Cerebellum (tissue), 4 donors: ENCODE measurements at places on chromosomes 7 and 10.

- DNase-seq = no peak
Observed at GRCh38 chr10:49627644-49628247, 13.9 kb downstream of the CHAT start.

DNA sequence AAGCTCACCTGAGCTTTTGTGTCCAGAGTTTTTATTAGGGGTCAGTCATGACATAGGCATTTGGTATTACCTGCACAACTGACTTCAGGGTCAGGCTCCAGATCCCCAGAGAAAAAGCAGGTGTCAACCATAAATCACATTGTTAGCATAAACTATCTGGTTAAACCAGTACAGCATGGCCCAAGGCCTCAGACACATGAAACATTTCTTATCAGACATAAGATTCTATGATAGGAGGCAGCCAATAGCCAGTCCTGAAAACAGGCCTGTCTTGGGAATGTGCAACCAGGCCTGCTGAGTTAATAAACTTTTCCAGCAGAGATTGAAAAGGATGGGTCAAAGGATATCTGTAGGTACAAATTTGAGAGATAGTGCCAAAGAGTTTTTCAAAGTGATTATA is 116.1 kb downstream of the TPST1 start:
- DNase-seq = no peak

DNA sequence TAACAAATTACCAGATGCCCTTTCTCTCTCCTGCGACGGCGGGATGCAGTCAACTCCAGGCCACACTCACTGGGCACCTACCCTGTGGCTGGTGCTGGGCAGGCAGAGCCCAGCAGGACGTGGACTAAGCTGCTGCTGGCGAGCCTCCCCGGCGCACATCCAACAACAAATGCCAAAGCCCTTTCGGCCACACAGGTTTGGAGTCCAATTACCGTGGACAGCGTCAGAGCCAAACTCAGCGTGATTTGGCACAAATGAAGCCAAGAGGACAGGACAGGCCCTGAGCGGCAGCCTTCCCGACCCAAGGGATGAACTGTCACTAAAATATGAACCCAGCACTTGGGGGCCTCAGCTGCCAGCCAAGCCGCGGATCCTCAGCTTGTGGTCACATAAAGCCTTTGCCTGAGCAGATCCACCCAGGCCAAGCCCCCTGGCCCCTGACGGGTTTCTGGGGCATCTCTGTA is 28.4 kb downstream of the DAGLB start:
- peak; percentile 93 for DNase-seq

DNA sequence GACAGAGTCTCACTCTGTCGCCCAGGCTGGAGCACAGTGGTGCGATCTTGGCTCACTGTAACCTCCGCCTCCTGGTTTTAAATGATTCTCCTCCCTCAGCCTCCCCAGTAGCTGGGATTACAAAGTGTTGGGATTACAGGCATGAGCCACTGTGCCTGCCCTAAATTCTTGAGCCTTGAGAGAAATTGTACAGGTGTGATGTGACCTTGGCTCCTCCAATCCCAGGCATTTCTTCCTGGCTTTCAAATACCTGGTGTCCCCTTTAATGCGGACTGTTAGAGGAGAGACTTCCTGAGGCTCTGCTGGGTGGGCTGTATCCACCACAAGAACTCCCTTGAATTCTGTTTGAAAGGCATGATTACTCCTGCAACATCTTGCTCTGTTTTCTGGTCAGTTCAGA is 15.0 kb downstream of the MORN4 start:
- no peak for DNase-seq

DNA sequence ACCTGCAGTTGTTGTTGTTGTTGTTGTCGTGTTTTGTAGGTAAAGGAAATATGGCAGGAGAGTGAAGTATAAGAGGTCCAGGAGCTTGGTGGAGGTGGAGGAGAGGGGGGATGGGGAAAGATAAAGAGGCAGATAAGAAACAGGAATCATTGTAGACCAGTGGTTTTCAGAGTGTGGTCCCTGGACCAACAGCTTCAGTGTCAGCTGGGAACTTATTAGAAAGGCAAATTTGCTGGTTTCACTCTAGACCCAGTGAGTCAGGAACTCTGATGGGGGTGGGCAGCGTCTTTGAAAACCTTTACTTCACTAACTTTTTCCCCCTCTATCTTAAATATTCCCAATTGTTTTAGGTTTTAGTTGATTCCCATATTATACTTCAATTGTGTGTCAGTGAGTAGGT is 241.5 kb downstream of the AUTS2 start:
- DNase-seq = no peak

DNA sequence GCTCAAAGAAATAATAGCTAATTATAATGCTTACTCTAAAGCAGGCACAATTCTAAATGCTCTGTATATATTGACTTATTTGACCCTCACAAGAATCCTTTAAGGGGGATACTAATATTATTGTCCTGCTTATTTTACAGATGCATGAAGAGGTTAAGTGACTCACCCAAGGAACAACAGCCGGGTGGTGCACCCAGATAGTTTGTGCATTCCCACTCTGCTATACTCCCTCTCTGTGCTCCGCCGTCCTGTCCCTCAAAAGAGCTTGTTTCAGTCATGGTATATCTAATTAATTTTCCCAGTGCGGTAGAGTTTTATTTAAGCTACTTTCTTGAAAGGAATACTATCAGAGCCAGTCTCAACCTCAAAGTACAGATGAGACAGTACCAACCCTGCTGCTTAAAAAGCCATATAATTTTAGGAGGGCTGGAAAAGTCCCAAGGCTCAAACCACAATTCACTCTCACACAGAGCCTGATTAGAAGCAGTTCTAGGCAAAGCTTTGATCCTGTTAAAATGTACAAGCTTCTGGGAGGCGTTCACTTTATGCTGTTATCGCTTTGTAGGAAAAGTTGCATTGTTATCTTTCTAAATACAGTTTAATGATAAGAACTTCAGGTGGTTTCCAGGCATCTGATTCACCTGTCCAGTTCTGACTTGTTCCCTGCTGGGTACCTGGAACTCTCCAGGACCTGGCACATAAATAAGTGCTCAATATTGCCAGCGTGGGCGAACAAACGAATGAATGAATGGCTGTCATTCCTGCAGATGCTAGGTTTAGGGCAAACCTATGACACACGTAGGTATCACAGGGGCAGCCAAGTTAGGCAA is 261.5 kb upstream of the KLF14 start:
- DNase-seq = no peak

DNA sequence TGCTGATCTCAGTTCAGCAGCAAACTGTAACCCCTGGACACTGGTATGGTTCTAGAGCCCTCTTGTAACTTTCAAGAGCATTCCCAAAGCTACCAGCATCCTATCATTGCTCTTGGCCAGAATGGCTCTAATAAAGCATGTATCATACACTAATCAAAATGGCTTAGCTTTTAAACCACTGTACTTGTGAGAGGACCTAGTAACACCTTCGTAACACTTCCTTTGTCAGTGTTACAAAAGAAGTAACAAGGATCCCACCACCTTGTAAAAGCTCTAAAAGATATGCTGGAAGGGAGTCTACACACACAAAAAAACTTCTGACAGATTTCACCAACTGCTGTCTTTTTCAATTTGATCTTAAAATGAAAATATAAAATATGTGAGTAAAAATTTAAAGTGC is 144.7 kb downstream of the ALOX5 start:
- DNase-seq = no peak

DNA sequence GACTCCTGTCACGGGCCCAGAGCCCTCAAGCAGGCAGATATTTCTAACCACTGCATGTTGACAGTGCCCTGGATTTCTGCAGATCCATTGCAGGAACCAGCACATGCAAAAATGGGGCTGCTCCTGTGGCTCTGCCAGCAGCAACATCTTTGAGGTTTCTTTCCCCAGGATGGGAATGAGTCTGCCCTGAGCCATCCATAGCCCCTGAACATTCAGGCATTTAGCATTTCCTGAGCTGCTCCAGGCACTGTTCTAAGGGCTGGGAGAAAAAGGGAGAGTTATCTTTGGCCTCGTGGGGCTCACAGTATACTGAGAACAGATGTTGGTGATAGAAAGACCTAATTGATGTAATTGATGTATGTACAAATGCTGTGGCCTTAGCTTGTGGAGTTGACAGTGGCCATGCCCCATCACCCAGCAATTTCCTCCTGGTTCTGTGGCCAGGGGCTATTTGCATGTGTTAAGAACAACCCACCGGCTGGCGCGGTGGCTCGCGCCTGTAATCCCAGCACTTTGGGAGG is 66.0 kb upstream of the LRRC4 start:
- no peak for DNase-seq

DNA sequence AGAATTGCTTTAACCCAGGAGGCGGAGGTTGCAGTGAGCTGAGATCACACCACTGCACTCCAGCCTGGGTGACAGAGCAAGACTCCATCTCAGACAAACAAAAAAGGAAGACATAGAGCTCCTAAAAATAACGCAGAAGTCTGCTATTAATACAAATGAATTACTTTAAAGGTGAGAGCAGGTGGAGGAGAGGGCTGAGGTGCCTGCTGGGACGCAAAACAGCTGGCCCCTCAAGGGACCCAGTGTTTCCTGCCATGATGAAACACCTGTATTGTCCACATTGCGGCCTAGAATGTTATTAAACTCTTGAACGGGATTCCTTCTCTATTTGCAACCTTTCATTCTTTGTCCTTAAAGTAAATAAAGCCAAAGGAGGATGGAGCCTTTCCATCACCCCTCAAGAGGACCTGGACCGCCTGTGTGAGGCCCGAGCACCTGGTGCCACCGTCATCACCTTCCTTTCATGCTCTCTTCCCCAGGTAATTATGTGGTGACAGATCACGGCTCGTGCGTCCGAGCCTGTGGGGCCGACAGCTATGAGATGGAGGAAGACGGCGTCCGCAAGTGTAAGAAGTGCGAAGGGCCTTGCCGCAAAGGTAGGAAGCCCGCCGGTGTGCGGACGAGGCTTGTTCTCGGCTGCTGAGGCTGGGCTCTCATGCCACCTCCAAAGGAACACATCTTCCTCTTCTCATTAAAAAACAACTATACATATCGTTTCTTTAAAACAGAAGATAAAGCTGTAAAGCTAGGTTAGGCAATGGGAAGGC is 136.7 kb downstream of the EGFR start:
- DNase-seq = no peak

DNA sequence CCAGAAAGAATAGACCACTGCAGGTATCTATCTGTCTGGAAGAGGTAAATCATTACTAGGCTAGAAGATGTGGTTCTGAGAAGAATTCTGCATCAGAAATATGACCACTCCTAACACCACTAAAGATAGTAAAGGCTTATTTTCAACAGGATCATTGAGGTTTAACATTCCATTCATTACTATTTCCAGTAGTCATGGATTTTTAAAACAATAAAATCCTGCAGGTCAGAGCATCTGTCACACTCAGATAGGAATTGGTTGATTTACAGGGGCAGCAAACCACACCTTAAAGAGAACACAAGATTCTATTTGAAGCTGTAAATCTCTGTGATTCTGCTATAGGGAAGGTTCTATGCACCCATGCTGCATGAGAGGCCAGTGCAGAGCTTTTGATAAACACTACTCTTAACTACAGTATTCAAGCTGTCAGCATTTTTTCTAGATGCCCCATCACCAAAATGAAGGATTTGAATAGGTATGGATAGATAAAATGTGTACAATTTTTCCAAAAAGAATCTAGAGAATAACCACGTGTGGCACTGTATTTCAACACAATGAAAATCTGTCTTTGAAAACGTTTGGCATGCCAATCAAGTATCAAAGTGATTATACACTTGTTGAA is 14.6 kb downstream of the LRRC17 start:
- DNase-seq = no peak

DNA sequence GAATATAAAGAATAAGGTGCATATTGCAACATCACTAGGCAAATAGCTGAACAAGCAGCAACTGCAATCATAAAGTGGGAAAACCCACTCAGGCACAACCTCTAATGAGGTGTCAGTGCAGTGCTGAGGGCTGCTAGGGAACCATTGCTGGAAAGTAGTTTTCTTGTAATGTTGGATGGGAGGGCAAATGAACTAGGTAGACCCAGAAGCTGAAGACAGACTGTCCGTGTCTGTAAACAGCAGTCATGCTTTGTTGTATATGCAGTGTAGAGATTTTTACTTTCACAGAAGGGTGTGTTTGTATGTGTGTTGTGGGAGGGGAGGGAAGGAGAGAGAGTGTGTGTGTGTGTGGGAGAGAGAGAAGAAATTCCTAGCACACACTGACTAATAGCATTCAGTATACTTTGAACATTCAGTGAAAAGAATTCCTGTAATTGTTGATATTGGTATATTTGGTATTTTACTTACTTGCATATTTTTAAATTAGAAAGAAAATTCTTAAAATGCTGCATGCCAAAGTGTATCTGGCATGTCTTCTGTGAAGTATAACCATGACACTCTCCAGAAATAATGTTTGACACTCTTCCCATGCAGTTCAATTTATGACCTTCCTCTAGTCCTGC is 28.8 kb downstream of the ITGB8 start:
- DNase-seq = no peak

GRCh38 chr10:74058071-74058470 is 60.2 kb downstream of the VCL start:
- peak; percentile 7 for DNase-seq

DNA sequence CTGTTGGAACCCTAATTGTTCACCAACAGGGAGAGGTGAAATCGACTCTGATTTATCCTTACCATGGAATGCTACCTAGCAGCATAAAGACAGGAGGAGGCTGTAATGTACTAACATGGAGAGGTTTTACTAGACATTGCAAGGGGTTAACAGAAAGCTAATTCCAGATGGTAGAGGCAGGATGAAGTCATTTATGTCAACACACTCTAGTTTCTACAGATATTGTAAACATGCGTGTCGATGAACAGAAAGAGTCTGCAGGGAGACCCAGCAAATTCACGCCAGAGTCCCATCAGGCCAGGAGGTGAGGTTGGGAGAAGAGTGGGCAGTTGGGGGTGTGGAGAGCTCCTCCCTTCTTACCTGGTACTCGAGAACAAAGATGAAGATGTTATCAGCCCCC is 7.0 kb downstream of the NPC1L1 start:
- no peak for DNase-seq

DNA sequence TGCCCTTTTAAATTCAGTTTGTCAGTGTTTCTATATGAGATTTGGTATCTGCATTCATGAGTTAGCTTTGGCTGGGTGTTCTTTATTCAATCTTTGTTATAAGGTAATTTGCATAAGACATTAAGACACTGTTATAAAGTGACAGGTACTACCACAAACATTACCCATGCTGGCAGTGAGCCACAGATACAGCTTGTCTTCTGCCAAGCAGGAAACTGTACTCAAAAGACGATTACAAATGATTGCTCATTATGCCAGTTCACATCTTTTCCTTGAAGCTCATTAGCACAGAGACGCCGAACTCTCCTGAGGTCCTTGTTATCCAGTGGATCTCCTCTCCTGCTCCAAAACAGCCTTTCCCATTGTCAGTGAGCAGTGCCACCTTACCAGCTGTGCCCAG is 30.4 kb downstream of the AMPH start:
- DNase-seq = no peak

GRCh38 chr10:96714031-96714590 is 6.2 kb downstream of the PIK3AP1 start:
- DNase-seq = no peak

GRCh38 chr10:30935078-30935477 is 96.6 kb downstream of the ZNF438 start:
- no peak for DNase-seq

DNA sequence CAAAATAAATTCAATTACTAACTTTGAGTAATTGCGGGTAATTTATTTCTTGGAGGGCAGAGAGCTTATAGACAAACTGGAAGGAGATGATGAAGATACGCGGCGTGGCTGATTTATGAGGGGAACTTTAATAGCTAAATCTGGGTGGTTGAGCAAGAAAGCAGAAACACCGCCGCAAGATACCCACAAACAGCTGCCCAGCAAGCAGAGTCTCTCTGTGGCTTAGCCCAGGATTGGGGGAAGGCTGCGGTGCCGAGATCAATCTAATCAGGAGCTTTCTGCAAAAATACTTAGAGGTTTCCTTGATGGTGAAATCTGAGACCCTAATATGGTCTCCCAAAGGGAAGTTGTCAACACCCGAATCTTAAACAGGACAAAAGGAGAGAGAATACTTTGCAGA is 94.9 kb upstream of the MGMT start:
- no peak for DNase-seq
